ENCODE measurements at places on chromosomes 4 and X.

DNA sequence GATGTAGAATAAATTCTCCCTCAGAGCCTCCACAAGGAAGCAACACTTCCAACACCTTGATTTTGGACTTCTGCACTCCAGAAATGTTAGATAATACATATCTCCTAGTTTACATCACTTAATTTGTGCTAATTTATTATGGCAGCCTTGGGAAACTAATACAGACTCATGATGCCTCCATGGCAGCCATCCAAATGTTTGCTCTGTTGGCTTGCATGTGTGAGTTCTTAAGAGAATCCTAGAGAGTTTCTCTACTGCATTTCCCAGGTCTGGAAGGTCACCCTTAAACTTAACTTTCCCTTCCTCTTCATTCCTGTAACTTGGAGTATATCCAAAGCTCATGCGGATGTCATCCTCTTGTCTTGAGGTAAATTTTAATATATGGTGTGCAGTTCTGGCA is 956.1 kb downstream of the ADGRL3 start:
- DNase-seq, result no peak

DNA sequence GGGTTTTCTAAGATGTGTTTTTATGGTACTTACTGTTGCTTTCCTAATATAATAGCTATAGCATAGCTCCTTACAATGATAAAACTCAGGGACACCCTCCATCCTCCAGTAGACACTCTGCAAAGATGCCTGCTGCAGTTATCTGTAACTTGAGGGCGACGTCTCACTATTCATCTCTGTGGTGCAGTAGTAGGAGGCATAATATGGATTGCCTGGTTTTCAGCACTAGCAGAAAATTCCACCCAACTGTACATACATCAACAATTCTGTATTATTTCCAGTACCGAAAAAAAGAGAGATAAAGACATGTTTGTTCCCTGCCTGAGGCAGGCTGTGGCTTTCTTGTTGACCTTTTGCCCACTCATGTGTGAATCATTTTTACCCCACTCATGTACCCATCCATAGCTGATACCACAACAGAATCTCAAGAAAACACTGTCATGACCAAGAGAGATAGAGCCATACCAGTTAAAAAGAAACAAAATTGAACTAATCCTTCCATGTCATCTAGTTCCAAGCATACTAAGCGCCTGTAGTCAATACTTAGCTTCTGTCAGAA is 220.1 kb downstream of the RAB28 start:
- DNase-seq, result no peak

GRCh38 chr4:21845663-21846062 is 102.9 kb downstream of the KCNIP4 start:
- DNase-seq, result no peak

GRCh38 chrX:16076834-16077233 is 46.5 kb upstream of the GRPR start:
- no peak for DNase-seq

GRCh38 chr4:148425327-148426110 is 16.7 kb downstream of the NR3C2 start:
- no peak for DNase-seq

- no peak for DNase-seq
Observed at GRCh38 chrX:149002320-149002719, 501.9 kb downstream of the AFF2 start.

- DNase-seq, result no peak
Observed at GRCh38 chrX:113058634-113059033, 218.0 kb upstream of the AMOT start.

GRCh38 chrX:111520506-111520905 is 9.1 kb downstream of the SERTM2 start:
- no peak for DNase-seq

Measured in SJSA1 (cell line).